ENCODE measurements at places on chromosomes 2 and 18. TPM values are rescaled to one million over a fixed set of nuclear protein-coding genes. Genes with fewer than 3 reads are reported as not detected.

DNA sequence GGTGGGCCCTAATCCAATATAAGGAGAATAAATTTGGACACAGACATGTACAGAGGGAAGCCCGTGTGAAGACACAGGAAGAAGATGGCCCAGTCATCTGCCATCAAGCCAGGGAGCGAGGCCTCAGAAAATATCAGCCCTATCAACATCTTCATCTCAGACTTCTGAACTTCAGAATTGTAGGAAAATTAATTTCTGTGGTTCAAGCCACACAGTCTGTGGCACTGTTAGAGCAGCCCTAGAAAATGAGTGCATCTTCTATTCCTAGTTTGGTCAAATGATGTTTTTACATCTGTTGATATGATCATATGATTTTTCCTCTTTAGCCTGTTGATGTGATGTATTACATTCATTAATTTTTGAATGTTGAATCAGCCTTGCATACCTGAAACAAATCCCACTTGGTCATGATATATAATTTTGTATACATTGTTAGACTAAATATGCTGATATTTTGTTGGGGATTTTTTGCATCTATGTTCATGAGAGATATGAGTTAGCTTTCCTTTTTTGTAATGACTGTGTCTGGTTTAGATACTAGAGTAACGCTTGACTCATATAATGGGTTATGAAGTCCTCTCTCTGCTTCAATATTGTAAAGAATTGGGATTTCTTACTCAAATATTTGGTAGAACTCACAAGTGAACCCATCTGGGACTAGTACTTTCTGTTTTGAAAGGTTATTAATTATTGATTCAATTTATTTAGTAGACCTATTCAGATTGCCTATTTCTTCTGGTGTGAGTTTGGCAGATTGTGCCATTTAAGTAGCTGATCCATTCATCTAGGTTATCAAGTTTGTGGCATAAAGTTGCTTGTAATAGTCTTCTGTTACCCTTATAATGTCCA is 451.4 kb downstream of the EIPR1 start:
- no peak for DNase-seq

Gene MYOM1
- 11.7 TPM for polyA plus RNA-seq

Gene ZBTB7C
- 17.0 TPM for polyA plus RNA-seq

DNA sequence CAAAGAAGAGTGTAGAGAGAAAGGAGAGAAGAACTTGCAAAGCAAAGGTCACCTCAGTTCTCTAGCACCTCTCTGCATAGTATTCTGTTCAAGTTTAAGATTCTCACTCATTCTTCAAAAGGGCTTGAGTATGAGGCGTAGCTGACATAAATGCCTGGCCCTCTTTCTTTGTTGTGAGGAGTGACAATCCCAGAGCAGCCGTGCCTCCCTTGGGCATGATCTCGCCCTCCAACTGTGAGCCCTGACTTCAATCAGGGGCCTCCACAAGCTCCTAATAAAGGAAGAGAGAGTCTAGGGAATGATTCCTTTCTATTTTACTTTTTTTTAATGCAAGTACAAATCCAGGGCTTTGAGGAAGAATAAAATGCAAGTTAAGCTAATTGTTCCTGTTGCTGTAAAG is 402.7 kb downstream of the LRP1B start:
- no peak for DNase-seq

DNA sequence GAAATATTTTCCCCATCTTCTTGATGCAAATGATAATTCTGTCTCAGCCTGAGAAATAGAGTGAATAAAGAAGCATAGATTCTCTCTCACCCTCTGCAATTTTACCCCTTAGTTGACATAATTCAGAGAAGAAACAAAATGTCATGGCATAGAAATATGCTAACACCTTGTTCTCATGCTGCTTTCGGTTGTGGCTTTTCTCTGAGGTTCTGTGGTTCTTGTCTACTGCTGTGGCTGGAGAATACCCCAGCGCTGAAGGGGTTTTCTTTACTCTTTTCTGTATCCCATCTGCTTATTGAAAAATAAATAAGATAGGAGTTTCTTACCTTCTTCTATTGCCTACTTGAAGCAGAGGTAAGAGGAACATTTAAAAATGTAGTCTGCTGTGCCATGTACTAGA is 15.4 kb upstream of the RAB27B start:
- no peak for DNase-seq

Data from left renal pelvis (tissue), 4 donors.